ENCODE measurements at places on chromosomes 1 and 21.

- no peak for DNase-seq
Measured at GRCh38 chr1:93015590-93015989, 54.3 kb upstream of the DIPK1A start.

DNA sequence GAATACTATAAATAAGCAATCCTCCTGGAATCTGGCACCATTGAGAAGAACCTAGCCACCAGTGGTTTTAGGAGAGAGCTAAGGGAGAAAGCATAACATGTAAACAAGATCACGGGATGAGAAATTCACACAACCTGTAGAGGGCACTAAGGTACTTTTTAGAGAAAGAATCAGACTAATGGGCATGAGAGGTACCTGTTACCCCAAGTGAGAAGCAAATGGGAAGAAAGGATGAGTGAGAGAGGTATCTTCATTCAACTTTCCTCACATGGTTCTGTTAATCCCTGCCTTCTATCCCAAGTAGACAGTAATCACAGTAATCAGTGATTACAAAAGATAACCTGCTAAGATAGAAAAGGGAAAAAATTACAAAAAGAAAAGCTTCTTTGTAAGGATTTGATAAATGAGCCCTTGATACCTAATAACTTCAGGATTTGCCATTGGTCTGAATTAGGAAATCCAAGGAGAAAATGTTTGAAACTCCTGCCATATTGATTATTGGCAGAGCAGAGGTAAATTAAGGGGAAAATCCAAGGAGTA is 251.1 kb upstream of the ADGRL2 start:
- DNase-seq: no peak

DNA sequence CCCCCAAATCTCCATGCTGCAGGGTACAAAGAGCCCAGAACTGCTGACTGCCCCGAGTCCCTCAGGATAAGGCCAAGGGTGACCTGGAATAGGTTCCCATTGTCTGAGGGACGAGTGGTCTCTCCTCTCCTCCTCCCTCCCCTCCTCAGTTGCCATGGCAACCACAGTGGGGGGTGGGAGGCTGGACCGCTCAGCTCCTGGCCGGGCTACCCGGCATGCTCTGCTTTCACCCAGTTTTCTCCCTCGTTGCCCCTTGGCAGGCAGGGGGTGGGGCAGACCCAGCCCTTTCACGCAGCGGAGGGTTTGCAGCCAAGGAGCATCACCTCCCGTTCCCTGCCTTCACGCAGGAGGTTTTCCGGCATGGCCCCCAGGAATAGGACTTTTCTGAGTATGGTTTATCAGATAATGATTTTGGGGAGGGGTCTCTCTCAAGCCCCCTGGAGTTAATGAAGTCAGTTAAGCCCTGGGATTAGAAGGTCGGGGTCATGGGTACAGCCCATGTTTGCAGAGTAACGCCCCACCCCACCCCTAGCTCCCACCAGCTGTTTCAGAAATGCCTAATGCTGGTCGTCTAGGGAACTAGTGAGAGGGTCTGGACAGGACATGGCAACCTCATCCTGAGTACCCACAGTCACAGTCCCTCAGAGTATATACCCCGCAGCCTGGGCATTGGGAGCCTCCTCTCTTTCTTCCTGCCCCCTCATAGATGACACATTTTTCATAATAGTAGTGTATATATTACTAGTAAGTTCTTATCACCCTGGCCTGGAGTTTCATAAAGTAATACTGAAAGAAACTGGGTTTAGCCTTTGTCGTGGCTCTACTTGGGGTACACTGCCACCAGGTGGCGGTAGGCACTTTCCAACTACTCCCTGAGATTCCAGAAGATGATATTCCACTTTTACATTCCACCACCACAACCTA is 20.7 kb downstream of the C1QB start:
- DNase-seq: peak; percentile 70

- no peak for DNase-seq
Measured at GRCh38 chr1:67804710-67805109, 28.6 kb downstream of the GNG12 start.

DNA sequence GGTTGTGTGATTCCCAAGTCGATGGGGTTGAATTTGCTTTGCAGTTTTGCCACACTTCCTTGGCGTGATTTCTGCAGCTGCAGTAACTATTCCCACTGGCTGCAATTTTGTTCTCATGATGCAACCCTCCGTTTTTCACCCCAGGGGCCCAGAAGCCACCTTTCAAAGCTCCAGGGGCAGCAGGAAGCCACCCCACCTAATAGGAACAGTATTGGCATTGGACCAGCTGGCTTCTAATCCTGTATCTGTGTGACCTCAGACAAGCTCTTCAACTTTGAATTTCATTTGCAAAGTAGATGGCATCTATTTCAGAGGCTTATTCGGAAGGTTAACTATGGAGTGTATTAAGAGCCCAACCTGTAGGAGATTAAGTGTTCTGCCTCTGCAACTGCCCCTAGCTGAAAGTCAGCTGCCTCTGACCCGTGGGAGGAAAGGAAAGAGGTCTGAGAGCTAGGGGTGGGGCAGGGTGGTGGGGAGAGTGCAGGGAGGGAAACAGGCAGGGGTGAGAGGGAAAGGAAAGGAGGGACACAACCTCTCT is 12.6 kb downstream of the C1orf115 start:
- DNase-seq: no peak

Measured in suppressor macrophage treated with lipopolysaccharide for 4 hours (primary cell).